ENCODE measurements at places on chromosomes 16 and 17.

- DNase-seq: peak; percentile 77
Observed at GRCh38 chr17:67322042-67322787, 44.2 kb downstream of the PSMD12 start.

GRCh38 chr17:68981288-68981687, 26.1 kb upstream of the ABCA8 start:
- DNase-seq: no peak

DNA sequence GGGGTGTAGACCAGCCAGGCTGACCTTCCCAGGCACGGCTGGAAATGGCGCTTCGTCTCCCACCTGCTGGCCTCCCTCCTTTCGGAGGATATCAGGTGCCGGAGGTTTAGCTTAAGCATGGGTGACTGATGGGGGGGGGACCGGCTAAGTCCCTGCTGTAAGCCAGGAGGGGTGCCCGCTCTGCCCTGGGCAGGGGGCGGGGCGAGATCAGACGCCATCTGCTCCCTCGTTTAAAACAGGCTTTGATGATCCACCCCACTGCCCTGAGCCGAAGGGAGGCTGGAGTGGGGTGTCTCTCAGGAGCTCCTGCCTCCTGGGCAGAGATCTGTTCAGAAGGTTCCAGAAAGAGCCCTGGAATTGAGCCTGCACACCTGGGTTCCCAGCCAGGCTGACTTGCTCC, 26.0 kb downstream of the C16orf74 start:
- no peak for DNase-seq

DNA sequence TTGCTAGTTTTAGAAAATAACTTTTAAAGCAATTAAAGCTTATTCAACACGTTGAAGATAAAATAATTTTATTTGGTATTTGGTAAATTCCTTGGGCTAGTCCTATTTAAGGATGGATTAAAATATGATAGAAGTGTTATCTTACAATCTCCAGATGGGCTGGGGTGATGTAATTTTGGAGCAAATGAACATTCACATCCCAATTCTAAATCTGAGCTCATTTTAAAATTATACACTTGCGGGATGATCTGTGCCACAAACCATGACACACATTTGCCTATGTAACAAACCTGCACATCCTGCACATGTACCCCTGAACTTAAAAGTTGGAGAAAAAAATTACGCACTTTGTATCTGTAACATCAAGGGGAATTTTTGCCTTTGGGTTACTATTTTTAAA, 31.5 kb downstream of the NLK start:
- no peak for DNase-seq

DNA sequence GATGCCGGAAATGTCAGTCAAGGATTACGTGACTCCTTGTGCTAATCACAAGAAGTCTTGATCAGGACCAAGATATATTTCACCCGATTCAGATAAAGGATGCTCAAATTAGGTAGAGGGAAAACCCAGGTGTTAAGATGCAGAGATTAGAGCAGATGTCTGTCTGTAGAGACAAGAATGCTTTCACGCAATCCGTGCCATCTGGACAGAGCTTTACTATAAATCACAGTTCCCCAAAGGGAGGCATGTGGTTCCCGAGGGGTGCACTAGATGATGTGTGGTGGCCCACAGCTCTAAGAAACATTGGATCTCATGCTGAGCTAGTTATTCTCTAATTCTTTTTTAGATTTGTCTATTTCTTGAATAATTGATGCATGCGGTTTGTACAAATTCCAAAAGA, 9.8 kb upstream of the MAP3K14 start:
- no peak for DNase-seq

GRCh38 chr17:3905017-3905520, 11.2 kb downstream of the P2RX1 start:
- DNase-seq: no peak

GRCh38 chr17:46136820-46137219, 56.4 kb downstream of the KANSL1 start:
- DNase-seq: no peak

- no peak for DNase-seq
Observed at GRCh38 chr16:88195269-88195705, 187.5 kb upstream of the ZNF469 start.

DNA sequence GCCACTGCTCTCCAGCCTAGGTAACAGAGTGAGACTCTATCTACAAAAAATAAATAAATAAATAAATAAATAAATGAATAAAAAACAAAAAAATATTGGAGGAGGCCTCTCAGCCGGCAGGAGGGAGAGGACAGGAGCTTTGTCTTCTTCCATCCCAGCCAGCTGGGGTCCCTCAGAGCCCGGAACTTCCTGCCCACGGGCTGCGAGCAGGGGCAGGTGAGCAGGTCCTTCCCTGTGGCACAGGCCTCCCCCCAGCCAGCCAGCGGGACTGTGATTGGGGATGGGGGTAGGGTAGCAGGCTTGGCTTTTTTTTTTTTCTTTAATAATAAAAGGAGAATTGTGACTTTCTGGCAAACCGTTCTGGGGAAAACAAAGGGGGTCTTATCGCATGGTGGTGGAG, 10.1 kb downstream of the SMTNL2 start:
- no peak for DNase-seq

- no peak for DNase-seq
Observed at GRCh38 chr16:49271363-49271762, 10.3 kb downstream of the CBLN1 start.

GRCh38 chr16:27257271-27257670, 11.3 kb downstream of the NSMCE1 start:
- DNase-seq: no peak
